Stromal cell of bone marrow (primary cell): ENCODE measurements at places on chromosomes 1 and 21.

GRCh38 chr1:221725735-221726672, 15.9 kb downstream of the DUSP10 start:
- no peak for DNase-seq

DNA sequence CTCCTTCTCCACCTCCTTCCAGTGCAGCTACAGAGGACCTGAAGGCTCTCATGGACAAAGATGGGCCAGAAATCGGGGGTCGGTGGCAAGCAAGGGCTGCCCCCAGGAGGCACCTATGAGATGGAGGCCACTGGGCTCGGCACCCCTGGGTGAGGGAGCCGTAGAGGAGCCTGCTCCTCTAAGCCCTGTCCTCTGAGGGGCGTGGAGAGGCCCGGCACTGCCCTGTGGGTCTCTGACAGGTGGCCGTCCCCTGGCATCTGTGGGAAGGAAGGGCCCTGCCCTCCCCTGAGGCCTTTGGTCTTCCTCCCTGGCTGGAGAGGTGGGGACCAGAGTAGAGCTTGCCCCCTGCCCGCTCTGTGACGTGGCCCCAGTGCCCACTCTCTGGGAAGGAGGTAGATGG, 30.9 kb downstream of the PRDM16 start:
- no peak for DNase-seq

DNA sequence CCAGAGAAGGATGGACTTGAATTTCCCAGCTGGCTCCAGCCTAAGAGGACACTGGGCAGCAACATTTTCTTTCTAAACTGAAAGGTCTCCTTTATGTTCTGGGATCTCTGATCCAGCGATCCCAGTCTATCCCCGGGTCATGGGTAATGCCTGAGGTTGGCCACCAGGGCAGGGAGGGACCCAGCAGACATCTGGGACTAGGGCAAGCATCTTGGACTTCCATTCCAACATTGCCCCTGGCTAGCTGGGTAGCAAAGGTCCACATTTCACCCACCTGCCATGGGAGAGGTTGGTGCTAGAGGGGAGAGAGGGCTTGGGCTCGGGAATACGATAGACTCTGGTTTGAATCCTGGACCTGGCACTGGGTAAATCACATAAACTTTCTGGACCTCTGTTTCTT, 84.6 kb downstream of the LRRN2 start:
- no peak for DNase-seq

DNA sequence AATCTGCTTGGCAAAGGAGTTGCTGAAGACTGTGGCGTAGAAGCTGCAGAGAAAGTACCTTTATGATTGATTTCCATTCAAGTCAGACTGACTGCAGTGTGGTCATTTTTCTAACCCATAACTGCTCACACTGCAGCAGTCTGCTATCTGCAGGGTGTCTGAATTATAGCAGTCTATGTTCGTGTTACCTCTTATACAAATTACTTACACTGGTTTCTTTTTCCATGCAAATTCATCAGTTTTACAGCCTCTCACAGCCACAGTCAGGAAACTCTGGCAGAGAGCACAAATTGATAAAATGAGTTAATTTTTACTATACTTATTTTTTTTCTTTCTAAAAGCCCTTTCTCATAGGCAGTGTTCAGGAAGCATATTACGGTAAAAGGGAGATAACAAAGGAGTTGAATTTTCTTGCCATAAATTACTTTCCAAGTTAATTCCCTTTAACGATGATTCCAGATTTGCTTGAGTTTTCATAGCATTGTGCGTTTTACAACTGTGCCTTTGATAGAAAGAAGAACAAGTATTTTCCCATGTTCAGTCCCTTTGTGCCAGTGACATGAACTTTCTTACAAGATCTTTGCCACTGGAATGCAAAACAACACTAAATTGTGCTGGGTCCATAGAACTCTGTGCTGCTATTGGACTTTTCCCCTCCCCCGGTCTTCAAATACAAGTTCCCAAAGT, 261.5 kb downstream of the NFIA start:
- DNase-seq = no peak

- no peak for DNase-seq
Measured at GRCh38 chr1:22636353-22636752, at the start of gene C1QA. Gene C1QA (plus strand): TSS chr1:22636628. CDS start chr1:22637617, 989 bp downstream.

GRCh38 chr1:36034692-36035091, 49.2 kb upstream of the TEKT2 start:
- DNase-seq = no peak

GRCh38 chr1:23963617-23964234, 4.1 kb downstream of the PNRC2 start:
- no peak for DNase-seq

DNA sequence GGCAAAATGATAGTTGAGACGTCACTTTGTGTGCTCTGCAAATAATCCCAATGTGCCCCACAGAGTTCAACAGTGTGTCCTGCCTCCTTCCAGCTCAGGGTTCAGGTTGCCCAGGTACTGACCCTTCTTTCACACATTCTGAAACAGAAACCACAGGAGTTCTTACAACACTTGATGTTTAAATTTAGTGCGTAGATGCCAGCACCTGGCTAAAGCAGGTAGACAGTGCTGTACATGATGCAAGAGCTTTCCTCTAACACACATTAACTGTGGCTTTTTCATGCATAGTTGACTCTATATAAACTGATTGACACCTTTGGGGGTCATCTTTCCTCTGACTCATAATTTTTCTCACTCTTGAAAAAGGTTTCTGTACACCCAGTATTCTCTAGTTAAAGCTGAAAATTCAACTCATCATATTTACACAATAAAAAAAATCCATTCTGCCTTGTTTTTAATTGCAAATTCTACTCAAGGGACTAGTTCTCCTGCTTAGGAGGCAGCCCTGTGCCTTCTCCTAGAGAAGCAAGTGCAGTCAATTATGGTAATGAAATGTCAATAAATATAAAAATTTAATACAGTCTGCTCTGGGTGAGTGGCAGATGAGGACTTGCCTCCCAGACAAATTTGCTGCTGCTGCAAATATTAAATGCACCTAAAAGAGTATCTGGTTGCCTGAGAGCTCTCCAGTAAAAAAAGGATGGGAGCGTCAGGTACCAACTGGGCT, 91.4 kb downstream of the NR5A2 start:
- DNase-seq = no peak

- DNase-seq = peak; percentile 89
Measured at GRCh38 chr1:54335755-54336108, 70.5 kb downstream of the SSBP3 start.

DNA sequence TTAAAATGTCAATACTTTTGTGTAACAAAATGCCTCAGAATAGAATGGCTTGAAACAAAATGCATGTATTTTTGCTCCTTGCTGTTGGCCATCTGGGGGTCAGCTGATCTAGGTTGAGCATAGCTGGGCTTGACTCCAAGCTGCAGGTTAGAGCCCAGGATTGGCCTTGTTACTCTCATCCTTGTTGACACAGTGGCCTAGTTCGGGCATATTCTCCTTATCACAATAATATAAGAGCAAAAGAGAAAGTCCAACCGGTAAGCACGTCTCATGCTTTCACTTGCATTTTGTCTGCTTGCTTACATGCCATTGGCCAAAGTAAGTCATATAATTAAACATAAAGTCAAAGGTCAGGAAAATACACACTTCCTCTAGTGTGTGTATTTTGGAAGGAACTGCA, 456.2 kb downstream of the KCNT2 start:
- DNase-seq = no peak

DNA sequence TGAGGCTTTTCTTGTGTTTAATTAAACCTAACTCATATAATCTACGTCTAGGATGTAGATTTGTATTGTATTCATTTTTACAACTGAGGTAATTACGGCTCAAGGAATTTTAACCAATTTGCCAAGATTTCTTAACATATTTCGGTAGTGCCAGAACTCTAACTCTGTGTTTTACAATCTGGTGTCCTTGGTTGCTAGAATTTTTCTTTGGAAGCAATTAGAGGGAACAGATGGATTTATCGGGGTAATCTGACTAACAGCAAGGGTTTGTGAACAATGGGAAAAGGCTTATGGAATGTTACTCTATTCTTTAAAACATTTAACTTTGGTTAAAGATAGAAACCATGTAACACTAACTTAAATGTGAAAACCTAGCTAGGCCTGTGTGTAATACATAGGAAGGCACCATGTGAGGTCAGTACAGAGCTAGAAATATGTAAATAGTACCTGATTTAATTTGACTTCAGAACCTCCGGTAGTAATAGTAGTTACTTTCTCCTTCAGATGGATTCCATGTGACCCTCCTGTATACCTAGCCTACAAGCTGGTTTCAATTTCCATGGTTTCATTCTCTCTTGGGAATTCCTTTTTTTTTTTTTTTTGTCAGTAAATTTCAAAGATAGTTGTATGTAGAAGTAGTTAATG, 1.2 kb downstream of the MTF2 start:
- peak; percentile 51 for DNase-seq

DNA sequence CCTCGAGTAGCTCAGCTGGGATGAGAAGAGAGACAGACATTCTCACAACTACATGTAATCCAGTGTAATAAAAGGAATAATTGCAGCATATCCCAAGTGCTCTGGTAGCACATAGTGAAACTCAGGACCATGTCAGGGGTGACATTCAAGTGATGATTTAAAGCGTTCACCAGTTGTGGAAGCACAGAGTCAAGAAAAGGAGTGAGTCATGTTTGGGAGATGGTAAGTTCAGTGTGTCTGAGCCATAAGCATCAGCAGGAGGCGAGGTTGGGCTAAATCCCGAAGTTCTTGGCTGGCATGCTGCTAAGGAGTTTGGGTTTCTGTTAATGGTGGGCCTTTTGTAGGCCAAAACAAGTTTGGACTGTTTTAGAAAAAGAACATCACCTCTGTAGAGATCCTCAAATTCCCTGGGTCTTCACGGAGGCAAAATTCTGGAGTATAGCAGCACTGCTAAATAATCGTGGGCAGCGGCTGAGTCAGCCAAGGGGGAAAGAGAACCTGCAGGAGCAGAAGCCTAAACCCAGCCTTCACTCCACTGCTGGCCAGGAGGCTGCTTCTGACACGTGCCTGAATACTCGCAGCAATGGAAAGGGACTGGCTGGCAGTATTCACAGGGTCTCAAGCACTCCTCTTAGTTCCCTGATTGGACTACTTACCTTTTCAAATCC, 7.2 kb upstream of the NHLH1 start:
- DNase-seq = no peak

DNA sequence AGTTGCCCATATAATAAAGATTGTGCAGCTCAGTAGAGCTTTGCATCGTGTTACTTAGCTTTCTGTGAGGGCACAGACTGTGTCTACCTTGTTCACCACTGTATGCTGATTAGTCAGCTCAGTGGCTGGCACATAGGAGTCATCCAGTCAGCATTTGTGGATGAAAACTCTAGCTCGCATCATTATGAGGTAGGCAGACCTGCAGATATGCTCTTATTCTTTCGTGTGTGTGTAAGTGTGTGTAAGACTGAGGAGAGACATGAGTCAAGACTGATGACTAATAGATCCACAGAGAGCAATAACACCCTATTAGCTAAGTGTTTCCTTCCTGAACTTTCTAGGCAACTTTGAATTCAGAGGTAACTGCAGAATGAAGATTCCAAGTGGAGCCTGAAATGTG, 17.1 kb downstream of the TTF2 start:
- DNase-seq = peak; percentile 82

GRCh38 chr1:51535006-51535592, 16.0 kb upstream of the EPS15 start:
- peak; percentile 76 for DNase-seq

DNA sequence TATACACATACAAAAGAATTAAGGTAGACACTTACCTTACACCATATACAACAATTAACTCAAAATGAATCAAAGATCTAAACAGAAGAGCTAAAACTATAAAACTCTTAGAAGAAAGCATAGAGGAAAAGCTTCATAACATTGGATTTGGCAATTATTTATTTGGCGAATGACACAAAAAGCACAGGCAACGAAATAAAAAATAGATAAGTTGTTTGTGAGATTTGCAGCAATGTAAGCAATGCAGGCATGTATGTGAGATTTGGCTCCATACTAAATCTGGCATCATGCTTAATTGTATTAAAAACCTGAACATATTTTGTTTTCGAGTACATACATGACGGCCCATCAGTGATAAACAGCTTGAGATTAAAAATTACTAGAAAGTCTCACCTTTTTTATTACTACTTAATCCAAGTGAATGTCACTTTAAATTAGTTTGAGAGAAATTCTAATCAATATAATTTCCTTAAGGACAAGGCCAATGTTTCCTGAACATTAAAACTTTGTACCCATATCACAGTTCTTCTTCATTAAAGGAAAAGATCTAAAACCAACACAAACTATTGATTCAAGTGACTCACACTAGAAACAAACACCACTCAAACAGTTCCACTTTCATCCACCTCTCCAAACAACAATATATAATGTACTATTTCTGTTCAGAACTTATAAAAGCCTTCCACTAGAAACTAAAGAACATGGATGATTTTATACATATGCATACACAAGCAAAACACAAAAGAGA, 23.1 kb upstream of the TMEM125 start:
- no peak for DNase-seq

DNA sequence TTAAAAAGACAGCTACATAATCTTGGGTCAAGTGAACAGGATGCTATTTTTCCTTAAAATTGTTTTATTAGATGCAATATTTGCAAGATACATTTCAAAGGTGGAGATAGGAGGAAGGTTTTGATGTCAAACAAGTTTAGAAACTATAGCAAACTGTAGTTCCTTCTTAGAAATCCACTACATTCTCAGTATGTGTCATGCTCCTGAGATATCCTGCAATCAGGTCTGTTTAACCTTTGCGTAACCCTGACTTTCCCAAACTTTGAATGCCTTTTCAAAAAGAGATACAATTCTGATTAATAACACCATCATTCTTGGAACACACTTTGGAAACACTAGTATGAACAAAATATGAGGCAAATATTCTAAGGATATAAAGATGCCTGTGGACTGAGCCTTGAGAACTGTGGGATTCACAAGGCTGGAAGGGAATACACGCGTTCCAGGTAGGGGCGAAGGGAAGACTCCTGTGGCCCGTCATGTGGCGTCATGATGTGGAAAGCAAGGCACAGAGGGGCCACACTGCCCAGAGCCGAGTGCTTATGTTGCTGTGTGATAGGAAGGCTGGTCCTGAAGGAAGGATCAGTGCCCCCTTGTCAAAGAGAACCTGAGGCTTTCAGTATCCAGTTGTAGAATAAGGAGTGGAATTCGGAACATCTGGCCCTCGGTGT, 19.6 kb upstream of the TARBP1 start:
- DNase-seq = no peak
